ENCODE measurements at places on chromosomes 6 and 20.

GRCh38 chr6:102773636-102774035 is 1380.1 kb downstream of the GRIK2 start:
- no peak for DNase-seq

- no peak for DNase-seq
These were observed 110.2 kb downstream of the FAM50B start for GRCh38 chr6:3959385-3959784.

- DNase-seq = no peak
These were observed 49.7 kb downstream of the RBM38 start for GRCh38 chr20:57440678-57441509.

- DNase-seq = no peak
These were observed 970.5 kb downstream of the EYS start for GRCh38 chr6:64736421-64736950.

GRCh38 chr6:18110162-18110561 is 12.3 kb downstream of the NHLRC1 start:
- no peak for DNase-seq

DNA sequence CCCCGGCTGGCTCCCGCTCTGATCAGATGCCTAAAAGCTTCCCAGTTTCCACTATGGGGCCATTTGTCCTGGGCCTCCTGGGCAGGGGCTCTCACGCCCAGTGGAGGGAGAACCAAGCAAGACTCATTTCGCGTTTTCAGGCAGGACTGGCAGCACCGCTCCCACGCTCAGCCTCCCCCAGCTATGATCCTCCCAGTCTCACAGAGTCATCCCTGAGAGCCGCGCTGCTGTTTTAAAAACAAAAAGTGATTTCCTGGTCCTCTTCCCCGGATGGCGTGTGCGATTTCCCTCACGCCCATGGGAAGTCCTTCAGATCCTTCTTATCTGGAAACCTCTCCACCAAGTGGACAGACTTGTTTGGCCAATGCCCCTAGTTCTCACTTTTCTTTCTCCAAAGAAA is at the start of gene ADGRF5:
Gene ADGRF5 (minus strand): TSS at position 208 of the 400 bp plus-strand sequence. CDS start 15,176 bp downstream, outside the sequence.
- DNase-seq = no peak

- DNase-seq = no peak
These were observed 192.0 kb upstream of the PLN start for GRCh38 chr6:118356054-118356453.

DNA sequence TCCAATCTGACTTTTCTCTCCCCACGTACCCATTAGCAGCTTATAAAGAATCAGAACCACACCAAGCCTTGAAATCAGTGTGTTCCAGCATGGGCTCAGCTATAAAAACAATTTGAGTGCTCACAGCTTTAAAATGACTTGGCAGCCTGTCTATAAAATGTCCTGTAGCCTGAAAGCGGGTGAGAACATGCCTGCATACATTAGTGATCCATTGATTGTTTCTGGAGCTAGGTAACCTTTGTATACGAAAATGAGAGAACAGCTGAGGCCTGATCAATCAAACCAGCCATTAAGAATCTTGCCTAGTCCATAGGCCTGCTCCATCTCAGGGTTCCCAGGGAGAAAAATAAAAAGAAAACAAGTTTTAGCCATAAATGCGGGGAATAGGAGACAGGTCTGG is 245.8 kb upstream of the SULF2 start:
- DNase-seq = no peak

GRCh38 chr6:36098920-36099647 is 31.2 kb upstream of the MAPK13 start:
- DNase-seq = no peak

GRCh38 chr6:166726201-166726600 is 99.2 kb upstream of the RPS6KA2 start:
- DNase-seq = no peak

- no peak for DNase-seq
These were observed 10.9 kb downstream of the FYN start for GRCh38 chr6:111862314-111862713.

- DNase-seq = no peak
These were observed 229.2 kb upstream of the ZFP64 start for GRCh38 chr20:52420805-52421204.

- DNase-seq = no peak
These were observed 153.0 kb downstream of the BCAS1 start for GRCh38 chr20:53917145-53918019.

Measured in activated CD4-positive, alpha-beta T cell treated with anti-CD3 and anti-CD28 coated beads, Interleukin-2, amount 50 U/mL, for 24 hours (primary cell).